ENCODE measurements at places on chromosomes 12 and 14.

DNA sequence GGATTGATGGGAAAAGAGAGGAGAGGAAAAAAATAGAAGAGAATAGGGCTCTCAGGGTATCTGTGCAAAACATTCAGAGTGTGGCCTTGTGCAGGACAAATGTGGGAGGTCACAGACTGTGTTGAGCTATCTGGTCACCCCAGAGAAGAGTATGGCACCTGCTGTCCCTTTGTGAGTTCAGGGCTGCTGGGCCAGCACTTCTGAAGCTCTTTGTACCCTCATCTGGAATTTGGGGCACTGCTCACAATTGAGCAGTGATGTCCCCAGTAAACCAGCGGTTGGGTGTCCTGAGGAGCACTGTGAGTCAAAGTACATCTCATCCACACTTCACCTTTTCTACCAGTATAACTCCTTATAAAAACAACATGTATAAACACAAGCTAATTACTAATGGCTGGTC lies 2.6 kb upstream of the KRT81 start:
- DNase-seq, result no peak

DNA sequence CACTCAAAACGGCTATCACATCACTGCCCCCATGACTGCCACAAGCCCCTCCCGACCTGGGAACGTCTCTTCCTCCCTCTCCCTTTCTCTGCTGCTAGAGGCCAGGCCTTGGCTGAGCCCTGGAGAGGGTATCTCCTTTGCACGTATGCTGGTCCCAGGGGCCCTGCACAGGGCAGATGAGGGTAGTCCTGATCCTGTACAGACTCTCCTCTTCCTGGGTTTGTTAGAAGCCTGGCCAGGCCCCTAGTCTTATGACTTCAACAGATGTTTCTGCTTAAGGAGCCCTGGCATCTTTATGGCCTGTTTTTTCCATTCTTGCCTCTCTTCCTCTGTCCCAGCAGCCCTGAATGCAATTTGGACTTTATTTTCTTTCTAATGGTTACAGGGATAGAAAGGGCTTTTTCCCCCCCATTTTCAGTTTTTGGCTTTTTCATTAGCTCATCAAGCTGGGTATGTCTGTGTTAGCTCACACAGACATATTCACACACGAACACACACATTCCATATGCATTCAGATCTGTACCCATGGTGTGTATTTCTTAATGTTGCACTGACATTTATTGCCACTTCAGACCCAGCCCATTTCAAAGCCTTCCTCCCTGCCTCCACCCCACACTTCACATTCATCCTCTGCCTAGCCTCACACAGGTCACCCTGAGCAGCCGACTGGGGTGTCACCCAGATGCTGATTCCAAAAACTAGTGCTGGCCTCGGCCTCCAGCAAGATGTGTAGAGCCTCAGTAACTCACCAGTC lies 203.2 kb downstream of the ZFP36L1 start:
- DNase-seq, result no peak

GRCh38 chr12:46723629-46724419 lies 102.0 kb downstream of the SLC38A4 start:
- no peak for DNase-seq

DNA sequence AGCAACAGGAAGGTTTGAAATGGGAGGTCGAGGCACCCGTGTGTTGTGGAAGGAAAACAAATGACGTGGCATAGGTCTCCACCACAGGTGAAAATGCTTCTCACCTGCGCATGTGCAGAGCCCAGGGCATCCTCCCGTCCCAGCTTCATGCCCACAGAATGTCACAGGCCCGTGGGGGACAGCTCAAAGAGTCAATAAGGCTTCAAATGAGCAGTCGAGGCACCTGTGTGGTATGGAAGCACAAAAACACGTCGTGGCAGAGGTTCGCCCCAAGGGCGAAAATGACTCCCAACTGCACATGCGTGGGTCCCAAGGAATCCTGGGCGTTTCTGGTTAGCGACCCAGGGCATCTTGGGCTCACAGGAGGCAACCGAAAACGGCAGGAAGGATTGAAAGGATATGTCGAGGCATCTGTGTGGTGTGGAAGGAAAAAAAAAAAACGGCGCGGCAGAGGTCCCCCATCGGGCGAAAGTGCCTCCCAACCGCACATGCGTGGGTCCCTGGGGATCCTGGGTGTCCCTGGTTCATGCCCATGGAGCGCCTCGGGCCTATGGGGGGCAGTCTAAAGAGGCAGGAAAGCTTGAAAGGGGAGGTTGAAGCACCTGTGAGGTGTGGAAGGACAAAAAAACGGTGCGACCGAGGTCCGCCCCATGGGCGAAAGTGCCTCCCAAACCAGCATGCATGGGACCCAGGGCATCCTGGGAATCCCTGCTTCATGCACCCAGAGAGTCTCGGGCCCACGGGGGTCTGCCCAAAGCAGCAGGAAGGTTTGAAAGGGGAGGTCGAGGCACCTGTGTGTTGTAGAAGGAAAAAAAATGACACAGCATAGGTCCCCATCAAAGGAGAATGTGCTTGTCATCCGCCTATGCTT lies 578.5 kb downstream of the ALG10 start:
- no peak for DNase-seq

DNA sequence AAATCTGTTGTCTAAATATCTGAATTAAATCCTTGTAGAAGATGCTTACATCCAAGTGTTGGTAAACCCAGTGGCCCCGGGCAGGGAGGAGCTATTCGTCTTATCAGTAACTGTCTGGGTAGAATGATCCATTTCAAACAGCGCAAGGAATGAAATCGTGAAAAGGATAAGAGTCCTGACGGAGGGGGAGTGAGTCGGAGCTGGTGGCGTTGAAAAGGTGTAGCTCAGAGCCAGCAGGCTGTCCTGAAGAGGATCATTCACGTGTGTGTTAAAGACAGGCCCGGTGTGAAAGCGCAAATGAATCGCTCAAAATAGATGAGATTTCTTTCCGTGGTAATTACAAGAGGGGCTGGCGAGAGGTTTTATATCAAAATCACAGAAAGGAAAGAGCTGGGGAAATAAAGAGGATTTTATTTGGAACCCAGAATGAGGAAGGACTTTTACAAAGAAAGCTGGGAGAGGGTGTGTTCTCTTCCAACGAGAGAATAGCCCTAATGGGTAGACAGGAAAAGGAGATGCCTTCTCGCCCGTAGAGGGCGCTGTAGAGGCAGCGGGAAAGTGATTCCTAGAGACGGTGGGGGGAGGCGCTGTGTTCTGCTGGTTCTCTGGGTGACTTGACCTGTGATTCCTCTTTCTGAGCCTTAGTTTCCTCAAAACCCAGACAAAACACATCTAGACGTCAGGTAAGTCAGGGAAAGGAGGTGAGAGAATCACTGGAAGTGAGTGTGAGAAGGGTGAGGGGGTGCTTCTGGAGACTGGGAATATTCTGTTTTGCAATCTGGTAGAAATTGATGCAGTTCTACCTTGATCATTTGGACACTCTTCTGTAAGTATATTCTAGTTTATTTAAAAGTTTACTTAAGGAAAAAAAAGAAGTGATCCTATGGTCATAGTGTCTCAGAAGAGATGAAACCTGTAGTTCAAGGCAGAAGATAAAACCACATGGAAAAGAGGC lies 39.3 kb downstream of the SRRM4 start:
- no peak for DNase-seq

DNA sequence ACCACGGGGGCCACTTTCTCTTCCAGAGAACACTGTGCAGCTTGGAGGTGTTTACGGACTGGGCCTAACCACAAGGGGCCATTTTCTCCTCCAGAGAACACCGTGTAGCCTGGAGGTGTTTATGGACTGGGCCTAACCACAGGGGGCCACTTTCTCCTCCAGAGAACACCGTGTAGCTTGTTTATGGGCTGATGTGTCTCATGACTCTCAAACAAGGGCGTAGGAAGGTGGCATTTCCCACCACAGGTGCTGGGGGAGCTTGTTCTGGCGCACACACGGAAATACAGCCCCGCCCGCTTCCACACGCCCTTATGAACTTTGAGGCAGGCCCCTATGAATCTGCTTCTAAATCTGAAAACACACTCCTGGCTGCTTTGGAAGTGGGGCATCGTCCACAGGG lies 174.6 kb upstream of the SFSWAP start:
- peak; percentile 26 for DNase-seq

DNA sequence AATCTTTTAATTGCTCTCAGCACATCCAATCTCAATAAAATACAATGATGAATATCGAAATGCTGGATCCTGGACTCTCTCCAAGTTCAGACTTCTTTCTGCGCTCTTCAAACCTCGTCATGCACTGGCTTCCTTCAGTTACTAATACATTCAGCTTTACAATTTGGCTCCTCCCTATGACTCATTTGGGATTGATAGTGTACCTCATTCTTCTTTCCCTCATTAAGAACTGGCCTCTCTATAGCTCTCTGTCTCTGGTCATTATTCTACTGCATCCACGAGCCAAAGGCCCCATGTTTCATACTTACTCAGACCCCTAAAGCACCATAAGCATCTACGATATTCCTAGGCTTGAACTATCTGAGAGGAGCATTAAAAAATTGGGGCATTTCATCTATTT lies 4.9 kb downstream of the TSPAN8 start:
- DNase-seq, result no peak

DNA sequence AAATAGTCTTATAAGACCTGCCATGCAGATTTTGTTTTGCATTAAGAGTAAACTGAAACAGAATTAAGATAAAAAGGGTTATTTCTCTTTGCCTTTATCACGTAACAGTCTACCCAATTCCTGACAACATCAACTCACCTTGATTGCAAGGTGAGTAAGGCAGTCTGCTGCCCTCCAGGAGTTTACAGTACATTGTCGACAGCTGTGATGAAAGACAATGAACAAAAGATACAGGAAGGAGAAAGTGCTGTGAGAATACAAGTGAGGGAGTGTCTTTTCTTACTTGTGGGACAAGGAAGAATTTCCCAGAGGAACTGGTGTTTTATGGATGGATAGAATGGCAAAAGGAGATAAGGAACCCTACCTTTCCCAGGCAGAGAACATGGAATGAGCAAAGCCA lies 101.0 kb downstream of the RTN1 start:
- no peak for DNase-seq

GRCh38 chr12:21710958-21711775 lies 53.5 kb upstream of the LDHB start:
- DNase-seq, result no peak

DNA sequence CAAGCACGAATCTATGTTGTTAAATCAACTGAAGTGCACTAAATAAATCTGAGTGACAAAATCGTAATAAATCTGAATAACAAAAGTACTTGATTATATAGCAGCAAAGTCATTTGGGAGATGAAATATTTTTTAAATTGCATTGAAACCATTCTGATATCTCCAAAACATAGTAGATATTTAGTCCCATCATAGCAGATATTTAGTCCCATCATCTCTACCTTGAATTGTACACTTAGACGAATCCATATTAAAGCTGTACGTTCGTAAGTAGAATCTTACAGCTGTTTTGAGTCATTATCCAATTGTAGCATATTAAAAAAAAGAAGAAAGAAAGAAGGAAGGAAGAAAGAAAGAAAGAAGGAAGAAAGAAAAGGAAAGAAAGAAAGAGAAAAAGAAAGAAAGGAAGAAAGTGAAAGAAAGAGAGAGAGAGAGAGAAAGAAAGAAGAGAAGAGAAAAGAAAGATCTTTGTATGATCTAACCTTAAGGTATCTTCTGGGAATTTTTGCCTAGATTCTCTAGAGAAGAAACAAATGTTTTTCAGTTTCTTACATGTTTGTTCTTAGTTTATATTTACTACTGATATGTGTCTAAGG lies 2.6 kb downstream of the DCN start:
- no peak for DNase-seq

DNA sequence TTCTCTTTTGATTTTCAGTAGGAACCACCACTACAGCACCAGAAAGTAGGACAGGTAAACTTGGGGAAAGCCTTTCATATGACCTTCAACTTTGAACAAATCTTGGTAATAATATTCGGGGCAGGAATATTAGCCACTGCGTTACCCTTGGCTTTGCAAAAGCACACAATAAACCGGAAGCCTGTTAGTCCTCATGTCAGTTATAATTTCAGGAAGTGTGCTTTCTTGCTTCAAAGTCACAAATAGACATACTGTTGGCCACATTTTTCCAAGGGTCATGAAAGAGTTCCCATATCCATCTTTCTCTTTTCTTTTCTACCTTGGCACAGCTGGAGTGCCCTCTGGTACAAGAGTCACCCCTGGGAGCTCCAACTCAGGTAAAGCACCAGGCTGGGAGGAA lies 167.2 kb upstream of the CNTN1 start:
- no peak for DNase-seq

DNA sequence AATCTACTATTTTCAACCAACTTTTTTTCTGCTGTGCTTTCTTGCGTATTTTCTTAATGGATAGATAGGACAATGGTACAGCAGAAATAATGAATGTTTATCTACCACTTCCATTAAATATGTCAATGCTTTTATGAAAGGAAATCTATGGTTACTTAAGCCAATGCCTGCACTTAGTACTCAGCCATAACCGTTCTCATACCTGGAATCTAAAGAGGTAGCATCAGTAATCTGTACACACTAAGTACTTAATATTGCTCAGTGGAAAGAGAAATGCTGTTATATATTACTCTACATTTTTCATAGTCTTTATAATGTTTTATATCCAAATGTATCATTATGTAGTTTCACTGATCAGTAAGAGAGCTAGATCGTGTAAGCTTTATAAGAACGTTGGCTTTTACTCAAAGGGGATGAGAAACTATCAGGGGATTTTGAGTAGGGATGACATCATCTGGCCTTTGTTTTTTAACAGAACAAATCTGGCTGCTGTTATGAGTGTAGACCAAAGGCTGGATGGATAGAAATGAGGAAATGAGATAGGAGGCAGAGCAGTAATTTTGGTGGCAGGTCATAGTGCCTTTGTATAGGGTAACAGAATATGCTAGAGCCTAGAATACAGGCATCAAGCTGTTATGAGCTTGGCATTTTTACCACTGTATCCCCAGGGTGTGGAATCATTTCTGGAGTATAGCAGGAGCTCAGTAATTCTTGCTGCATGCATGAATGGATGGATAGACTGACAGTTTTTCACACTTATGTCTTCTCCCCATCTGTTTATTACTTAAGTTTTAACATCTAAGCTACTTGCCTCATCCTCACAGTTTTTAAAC lies 34.0 kb downstream of the ALG10B start:
- DNase-seq, result no peak

DNA sequence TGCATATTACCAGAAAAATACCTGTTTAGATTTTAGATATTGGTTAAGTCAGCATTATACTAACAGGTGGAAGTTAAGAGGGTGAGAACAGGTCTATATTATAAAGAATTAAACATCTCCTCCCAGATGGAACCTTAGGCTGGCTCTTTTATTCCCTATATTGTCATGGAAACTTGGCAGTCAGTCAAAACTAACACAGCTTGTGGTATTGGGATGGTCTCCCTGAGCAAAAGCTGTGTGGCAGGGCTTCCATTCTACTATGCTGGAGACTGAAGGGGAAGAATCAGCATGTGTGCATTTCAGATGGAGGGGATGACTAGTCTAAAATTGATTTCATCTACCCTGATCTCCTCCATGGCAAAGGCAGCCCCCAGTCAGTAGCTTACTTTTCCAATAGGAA lies 66.7 kb downstream of the SMOC1 start:
- no peak for DNase-seq

- DNase-seq, result no peak
Measured at GRCh38 chr14:90717916-90718315, 98.3 kb downstream of the TTC7B start.

- DNase-seq, result no peak
Measured at GRCh38 chr12:78209846-78210505, 379.3 kb downstream of the NAV3 start.

GRCh38 chr14:36091096-36091495 lies 85.4 kb downstream of the PTCSC3 start:
- no peak for DNase-seq

All from stimulated activated CD4-positive, alpha-beta T cell treated with anti-CD3 and anti-CD28 coated beads, TNF-alpha, amount 100 ng/mL, for 24 hours (primary cell).